ENCODE measurements at places on chromosomes 2 and 18.
A peak's percentile ranks its signal among the peaks of the same experiment; 100 is the strongest.

DNA sequence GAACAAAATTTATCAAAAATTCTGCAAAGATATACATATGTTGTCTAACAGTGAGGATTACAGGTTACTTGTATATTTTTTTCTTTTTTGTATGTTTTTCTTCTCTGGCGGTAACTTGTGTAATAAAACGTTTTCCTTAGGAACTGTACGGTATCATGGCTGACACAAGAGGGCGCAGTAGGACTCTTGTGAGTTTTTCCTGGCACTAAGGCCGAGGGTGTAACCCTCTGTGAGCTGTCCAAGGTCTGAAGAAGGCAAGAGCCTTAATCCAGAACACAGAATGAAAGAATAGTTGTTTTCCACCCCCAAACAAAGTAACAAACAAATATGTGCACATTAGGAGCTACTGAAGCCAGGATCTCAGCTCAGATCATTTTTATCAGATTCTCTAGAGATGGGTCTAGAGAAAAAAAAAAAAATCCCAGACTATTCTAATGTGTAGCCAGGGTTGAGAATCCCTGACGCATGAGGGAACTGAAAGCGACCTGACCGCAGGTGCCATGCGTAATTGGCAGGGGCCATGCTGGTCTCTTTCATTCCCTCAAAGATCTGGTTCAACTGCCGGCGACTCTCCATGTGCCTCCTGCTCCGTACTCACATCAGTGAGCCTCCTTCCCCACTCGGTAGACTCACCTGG is 27.0 kb downstream of the TMEM200C start:
- DNase-seq = peak; percentile 81

DNA sequence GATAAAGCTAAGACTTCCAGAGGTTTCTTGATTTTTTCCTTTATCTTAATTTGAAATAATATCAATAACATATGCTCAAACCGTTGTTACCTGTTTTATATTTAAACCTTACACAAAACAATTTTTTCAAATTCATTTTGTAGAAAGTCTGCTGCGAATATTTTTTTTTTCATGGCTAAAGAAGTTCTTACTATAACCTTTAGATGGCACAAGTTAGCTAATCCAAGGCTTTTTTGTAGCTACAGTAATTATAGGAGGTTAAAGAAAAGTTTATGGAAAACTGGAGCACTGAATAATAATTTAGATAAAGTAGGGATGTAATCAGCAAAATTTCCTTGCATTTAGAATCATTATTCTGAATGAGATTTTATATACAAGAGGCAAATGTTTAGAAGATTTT is 78.0 kb upstream of the PNPT1 start:
- DNase-seq = no peak

DNA sequence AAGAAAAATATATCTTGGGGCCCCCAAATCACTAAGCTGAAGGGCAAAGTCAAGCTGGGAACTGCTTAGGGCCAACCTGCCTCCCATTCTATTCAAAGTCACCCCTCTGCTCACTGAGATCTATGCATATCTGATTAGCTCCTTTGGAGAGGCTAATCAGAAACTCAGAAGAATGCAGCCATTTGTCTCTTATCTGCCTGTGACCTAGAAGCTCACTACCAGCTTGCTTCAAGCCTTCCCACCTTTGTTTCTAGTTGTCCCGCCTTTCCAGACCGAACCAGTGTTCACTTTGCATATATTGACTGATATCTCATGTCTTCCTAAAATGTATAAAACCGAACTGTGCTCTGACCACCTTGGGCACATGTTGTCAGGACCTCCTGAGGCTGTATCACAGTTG is 479.4 kb downstream of the METTL4 start:
- DNase-seq = no peak

DNA sequence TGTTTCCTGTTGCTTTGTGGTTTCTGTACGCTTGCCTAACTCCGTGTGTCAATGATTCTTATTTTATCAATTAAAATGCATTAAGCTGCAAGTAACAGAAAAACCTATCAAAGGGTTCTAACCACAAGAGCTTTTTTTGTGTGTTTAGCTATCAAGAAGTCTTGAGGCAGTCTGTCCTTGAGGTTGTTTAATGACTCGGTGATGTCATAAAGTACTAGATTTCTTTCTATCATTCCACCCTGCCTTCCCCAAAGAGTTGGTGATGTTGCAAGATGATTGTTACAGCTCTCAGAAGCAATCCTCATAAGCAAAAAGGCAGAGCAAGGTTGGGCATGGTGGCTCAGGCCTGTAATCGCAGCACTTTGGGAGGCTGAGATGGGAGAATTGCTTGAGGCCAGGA is 51.9 kb upstream of the SPTBN1 start:
- DNase-seq = no peak

DNA sequence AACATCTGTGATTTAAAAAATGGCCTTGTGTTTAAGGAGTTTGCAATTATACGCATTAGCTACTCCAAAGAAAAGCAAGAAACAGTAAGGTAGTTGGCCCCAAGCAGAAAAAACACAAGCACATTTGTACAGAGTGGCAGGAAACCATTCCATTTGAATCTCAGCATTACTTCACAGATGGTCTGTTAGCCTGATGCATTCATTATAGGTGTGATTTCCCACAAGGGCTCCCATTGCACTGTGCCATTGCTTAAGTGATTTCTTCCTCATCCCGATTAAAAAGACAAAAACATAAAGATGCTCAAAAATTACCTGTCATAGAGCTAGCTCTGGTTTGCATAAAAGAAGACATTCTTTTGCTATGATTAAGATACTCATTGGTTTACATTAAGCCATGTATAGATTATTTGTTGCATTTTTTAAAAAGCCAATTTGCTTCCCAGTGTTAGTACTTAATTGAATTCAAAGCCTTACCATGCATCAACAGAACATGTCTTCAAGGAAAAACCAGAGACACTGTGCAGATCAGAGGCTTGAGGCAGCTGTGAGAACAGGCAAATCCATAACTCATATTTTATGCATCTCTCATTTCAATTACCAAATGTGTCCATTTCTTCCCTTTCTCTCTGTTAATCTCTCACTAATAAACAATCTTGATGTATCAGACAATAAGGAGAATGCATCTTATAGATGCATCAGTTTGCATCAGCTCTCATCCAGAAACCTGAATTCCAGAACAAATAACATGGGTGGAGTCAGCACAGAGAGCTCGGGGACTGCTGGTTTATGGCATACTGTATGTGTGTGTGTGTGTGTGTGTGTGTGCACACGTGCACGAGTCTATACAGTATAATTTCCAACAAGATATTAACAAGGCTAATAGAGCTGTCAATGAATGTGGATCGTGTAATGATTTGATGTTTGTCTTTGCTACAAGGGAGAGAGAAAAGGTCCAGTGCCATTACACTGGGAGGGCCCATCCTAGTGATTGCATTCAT is 558.6 kb upstream of the HS6ST1 start:
- no peak for DNase-seq

DNA sequence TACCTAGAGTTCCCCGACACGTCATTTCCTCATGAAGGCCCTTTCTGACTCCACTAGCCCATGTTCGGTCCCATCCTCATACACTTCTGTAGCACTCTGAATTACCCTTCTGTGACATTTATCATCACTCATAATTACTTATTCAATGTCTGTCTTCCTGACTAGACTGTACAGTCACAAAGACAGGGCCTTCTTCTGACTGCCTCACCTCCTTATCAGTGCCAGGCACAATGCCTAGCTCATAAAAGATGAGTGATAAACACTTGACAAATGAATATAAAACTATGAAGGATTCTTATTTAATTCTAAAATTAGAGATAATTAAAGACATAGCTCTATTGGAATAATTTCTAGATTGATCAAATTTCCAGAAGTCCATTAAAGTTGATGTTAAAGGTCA is 1.4 kb upstream of the UBXN4 start:
- DNase-seq = peak; percentile 80

GRCh38 chr2:75752828-75753227 is 42.1 kb upstream of the GCFC2 start:
- no peak for DNase-seq

DNA sequence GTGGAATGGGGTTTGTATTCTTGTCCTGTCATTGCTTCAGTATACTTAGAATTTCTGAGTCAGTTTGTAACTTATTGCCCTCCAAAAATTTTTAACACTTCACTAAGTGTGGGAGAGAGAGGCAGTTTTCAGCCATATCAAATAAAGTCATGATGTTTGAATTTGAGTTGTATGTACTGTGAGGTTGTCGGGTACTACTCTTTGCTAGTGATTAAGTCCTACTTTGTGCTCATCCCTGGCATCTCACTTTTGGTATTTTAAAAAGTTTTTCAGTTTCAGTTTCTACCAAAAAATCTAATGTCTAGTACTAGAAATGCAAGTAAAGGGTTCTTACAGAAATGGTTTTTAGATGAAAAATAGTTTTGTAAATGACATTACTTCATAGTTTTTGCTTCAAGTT is 40.7 kb downstream of the EIF5B start:
- no peak for DNase-seq

- DNase-seq = no peak
These were observed 2159.1 kb upstream of the CELF4 start for GRCh38 chr18:39724652-39725051.

- DNase-seq = no peak
These were observed 794.5 kb downstream of the DSC3 start for GRCh38 chr18:30248056-30248455.

- no peak for DNase-seq
These were observed 2.9 kb upstream of the GAL3ST2 start for GRCh38 chr2:241773511-241774418.

- DNase-seq = no peak
These were observed 51.7 kb downstream of the PELI1 start for GRCh38 chr2:64092502-64092901.

- DNase-seq = no peak
These were observed 37.0 kb upstream of the SLC30A6 start for GRCh38 chr2:32128636-32129035.

- DNase-seq = no peak
These were observed 4.7 kb downstream of the ACP1 start for GRCh38 chr2:269356-270030.

DNA sequence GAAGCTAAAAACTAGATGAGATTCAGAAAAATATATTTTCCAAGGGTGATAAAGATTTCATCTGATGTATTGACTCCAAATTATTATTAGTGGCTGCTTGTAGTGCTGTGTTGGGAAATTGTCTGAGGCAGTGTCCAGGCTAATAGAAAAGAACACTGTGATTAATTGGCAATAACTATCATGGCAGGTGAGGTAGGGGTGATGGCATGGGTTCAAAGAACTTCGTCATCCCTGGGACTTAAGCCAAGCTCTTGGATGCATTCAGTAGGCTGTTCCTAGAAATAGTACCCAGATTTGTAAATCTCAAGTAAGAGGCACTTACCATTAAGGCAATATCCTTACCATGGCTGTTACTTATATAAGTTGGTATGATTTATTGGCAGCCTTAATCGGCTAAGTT is 13.2 kb upstream of the RAPGEF4 start:
- no peak for DNase-seq

DNA sequence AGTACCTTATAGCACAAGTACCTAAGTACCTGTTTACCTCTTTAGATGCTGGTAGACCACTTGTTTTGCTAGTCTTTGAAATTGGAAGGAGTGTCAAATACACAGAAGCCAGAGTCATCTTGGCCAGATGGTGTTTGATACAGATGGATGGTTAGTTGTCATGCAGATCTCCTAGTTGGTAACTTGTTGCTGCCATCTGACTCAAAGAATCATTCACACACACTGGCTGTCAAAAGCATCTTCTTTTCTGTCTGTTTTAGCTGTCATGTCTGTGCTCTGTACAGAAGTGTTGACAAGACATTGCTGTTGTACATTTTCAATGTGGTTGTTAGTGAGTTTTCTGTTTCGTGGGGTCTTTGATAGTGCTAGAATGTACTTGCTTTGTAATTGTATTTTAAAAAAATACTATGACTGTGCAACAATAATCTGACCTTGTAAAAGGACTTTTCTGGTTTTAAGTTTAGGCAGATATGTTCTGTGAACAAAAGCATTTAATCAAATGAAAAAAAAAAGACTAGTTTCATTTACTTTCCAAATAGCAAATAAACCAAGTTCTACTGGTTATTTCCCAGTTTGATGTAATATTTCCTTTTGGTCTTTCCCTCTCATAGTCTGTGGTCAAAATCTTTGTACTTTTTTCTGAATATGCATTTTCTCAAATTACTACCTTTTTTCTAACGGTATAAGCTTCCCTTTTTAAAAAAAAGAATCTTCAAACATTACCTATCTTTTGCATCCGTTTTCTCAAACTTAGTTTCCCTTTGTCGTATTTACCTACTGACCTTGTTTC is 39.9 kb downstream of the TANK start:
- peak; percentile 15 for DNase-seq

DNA sequence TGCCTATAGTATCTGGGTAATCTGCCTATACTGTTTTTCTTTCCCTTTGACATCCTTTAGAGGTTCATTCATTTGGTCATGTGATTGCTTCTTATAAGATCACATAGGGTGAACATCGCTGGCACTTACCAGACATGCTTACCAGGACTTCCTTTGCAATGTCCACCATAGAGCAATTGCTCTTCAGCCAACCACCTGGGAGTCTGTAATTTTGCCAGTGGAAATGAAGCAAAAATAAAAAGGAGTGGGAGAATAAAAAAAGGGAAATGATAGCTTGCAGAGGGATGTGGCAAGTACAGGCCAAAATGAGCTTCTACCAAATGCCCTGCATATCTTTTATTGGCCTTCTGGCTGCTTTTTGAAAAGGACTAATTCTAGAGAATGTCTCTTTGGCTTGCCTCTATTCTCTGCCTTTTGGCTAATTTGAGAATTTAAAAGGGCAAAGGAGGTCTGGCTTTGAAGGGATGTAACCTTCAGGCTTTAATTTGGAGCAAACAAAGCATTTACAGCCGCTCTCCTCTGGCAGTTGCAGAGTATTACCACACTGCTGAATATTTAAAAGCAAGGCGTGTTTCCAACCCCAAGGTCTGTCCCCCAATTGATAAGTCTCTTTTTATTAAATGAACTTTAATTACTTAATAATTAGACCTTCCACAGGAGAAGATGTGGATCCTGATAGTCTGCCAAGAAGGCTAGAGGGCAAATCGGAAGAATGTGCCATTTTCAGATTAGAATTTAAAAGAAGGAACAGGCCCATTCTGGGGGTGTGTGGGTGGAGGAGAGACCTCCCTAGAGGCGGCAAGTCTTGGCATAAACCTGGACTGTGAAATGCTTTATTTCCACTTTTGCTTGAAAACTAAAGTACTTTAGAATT is 557.9 kb downstream of the DCC start:
- DNase-seq = no peak

DNA sequence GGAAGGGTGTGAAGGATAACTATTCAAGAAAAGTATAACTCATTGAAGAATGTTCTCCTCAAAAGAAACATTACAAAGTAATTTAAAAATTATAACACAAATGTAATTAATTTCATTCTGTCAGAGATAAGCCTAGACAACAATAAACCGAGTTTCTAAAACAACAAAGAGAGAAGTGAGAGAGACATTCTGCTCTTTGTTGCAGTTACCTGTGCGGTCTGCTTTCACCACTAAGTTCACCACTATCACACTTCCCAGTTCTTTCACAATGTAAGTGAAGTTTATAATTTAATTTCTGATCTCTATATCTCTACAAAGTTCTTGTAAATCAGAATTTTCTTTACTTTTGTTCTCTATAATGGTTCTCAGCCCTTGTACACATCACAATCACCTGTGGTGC is 76.3 kb upstream of the FRZB start:
- no peak for DNase-seq

GRCh38 chr2:172996387-172996961 is 79.2 kb upstream of the MAP3K20 start:
- no peak for DNase-seq

- no peak for DNase-seq
These were observed 162.7 kb upstream of the COL3A1 start for GRCh38 chr2:188811522-188811921.

All from erythroblast (primary cell).